NCI-H2171 (cell line): ENCODE measurements at places on chromosomes 11 and 22.

- no peak for DNase-seq
Observed at GRCh38 chr11:63015521-63016215, at the start of gene SLC22A8. Gene SLC22A8, minus strand, starts transcription at chr11:63015841. Its CDS starts 883 bp downstream, at chr11:63014958.

DNA sequence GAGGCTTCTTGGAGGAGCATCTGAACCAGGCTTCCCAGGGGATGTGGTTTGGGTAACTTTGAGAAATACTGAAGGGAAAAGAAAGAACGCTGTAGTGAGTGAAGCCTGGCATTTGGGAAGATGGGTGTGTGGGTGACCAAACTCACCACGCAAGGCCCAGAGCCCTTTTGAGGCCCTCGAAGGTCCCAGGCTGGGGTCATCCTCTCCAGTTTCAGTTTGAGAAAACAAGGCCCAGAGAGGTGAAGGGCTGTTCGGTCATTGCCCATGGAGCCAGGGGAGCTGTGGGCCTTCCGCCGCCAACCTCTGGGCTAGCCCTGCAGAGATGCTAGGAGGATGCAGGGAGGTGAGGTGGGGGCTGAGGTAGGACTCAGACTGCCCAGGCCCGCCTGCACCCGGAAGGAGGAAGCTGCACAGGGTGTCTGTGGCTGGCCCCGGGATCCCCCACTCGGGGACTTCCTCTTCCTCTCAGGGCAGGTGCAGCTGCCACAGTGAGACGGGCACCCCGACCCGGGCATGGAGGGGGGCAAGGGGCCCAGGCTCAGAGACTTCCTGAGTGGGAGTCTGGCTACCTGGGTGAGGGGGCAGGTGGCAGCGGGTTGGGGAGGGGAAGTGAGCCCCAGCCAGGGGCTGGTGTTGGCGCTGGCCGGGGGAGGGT is at the start of gene CCDC88B:
Gene CCDC88B, plus strand, starts transcription at position 451 of the 655 bp plus-strand sequence. Its CDS starts 63 bp downstream, at position 514.
- no peak for DNase-seq

GRCh38 chr11:67451658-67451976 is 912 bp downstream of the GPR152 start:
- DNase-seq = no peak

- DNase-seq = no peak
Observed at GRCh38 chr11:70556884-70557741, 158.8 kb downstream of the CTTN start.

- DNase-seq = no peak
Observed at GRCh38 chr11:67308031-67308866, 4.9 kb downstream of the SSH3 start.

- DNase-seq = no peak
Observed at GRCh38 chr22:30223303-30223702, 23.3 kb downstream of the LIF start.

GRCh38 chr22:38271927-38272372 is 860 bp downstream of the TMEM184B start:
- peak; percentile 52 for DNase-seq

DNA sequence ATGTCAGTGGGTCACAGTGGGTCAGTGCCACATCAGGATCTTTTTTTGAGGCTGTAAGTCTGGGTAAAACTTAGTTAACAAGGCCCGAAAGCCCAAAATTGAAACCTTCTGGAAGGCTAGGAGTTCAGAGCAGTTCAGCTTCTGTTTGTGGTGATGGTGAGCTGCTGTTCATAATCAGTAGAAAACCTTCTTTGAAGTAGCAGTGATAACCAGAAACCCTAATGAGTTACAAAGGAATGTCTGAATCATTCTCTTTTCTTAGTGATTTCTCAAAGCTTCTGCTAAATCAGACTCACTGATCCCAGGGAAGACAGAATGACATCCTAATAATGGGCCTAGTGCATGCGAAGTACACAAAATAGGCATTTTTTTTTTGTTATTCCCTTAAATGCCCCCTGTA is 124.7 kb downstream of the PARVA start:
- DNase-seq = no peak

- no peak for DNase-seq
Observed at GRCh38 chr11:112903340-112903739, 57.9 kb upstream of the NCAM1 start.

- no peak for DNase-seq
Observed at GRCh38 chr11:60281485-60281884, 1.0 kb downstream of the MS4A4A start.

DNA sequence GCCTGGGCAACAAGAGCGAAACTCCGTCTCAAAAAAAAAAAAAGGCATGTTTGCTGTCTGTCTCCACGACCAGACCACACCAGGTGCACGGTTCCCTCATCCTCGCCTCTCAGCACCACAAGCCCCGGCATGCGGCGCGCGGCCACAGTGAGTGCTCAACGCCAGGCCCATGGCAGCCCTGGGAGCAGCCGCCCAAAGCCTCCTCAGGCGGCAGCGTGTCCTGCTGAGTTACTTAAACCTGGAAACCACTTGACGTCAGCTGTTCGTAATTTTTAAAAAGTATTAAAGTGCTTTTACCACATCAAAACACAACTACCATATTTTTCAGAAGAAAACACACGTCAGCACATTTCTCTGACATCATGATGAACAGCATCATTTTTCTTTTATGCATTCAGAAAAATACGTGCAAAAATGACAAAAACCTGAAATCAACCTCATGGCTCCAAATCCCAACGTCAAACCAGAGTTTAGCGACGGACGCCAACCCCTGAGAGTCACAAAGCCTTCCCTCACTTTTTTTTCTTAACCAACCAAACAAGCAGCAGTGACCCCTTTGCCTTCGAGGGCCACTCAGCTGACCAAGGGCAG is 2.1 kb downstream of the DEAF1 start:
- DNase-seq = no peak

DNA sequence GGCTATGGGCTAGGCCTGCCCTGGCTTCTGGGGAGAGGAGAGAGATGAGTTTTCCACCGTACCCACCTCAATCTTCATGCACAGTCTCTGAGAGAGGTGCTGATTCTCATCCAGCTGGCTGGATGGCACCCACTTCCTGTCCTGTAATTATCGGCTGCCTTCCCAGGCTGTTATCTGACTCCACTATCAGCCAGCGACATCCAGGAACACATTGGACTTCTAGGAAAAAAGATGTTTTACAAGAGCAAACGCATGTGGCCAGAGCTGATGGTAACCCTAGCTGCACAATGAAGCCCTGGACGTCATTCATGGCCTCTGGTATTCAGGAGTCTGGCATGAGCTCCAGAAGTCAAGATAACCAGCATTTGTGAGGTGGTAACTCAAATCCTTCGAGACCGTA is 137.4 kb downstream of the EHF start:
- DNase-seq = no peak

DNA sequence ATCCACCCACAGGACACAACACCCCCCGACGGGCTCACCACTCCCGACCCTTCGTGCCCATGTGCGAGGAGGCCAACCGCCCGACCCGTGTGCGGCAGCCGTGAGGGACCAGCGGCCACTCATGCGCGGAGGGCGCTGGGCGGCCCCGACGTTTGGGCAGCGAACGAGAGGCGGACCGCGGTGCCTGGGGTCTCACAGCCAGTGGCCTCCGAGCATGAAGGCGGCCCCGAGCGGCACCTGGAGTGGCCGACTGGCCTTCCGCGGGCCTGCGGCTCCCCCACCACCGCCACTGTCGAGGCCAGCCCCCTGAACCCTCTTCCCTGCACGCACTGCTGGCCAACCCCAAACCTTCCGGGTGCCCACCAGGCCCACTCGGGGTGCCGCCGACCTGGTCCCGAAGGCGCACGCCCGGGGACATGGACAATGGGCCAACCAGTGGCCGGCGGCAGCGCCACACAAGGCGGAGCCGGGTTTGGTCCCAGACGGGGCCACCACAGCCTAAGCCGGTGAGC is 4274.9 kb upstream of the OR11H1 start:
- DNase-seq = no peak

GRCh38 chr11:64230985-64231365 is 627 bp downstream of the DNAJC4 start:
- no peak for DNase-seq

- no peak for DNase-seq
Observed at GRCh38 chr22:31933816-31934482, 10.4 kb upstream of the YWHAH start.
